Peyer's patch (tissue), 4 donors: ENCODE measurements at places on chromosomes 2 and 18. TPM values are rescaled to one million over a fixed set of nuclear protein-coding genes. Genes with fewer than 3 reads are reported as not detected.

DNA sequence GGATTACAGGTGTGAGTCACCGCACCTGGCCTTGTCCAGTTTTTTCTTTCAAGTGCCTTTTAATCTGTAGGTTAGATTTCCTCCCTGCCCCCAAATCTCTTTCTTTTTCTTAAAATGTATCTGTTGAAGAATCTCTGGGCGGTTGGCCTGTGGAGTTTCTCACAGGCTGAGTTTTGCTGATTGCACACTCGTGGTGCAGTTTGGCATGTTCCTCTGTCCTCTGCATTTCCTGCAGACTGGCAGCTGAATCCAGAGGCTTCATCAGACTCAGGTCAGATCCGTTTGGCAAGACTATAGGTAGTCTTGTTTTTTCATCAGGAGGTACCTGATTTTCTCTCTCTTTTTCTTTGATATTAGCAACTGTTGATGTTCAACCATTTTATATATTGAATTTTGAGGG, 5.5 kb downstream of the CASP10 start:
- DNase-seq, result no peak

DNA sequence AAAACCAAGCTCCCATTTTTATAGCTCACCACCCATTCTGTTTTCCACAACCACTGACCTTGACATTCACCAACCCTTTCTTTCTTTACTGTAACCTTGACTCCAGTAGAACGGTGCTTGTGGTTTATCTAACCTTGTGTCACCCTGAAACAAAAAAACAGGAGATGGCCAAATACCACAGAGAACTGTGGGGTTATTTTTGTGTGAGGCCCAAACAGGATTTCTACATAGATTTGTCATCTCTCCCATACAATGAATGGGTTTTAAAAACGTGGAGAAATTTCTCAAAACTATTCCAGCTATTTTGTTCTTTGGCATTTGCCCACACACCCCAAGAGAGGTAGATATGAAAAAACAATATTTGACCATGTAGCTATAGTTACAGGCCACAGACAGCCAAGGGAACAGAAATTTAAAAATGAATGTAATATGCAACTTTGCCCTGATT, 231.3 kb upstream of the TANK start:
- no peak for DNase-seq

DNA sequence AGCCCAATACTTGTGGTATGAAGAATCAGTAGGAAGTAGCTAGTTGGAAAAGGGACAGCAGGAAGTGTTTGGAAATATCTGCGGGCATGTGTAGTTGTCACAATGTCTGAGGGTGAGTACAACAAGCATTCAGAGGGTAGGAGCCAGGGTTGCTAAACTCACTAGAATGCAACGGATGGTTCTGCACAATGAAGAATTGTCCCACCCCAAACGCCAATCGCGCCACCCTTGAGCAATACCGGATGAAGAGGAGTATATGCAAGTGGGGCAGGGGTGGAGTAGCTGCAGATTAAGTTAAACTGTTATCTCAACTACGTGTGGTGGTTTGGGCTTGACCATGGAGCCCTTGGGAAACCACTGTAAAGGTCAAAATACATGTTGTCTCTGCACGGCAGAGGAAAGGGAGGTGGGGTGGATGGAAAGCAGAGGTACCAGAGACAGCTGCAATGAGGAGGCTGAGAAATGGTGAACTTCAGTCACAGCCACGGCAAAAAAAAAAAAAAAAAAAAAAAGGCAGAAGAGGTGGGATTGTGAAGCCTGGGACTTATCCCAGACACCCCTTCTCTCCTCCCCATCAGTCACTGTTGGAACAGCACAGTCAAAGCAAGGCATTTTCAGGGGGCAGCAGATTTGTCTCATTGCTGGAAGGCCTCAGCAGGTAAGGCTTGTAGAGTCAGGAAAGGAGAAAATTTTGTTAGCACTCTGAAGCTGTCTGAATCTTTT, 5.2 kb downstream of the CCL20 start:
- no peak for DNase-seq

PARD6G gene
- total RNA-seq, result 3.5 TPM

ASB18 gene
- total RNA-seq, result not detected

CCDC74B gene
- total RNA-seq, result 2.6 TPM

ERFE gene
- not detected for total RNA-seq
